ENCODE measurements at places on chromosomes 16 and 17.

GRCh38 chr17:76500747-76501017, 541 bp downstream of the RHBDF2 start:
- no peak for DNase-seq

DNA sequence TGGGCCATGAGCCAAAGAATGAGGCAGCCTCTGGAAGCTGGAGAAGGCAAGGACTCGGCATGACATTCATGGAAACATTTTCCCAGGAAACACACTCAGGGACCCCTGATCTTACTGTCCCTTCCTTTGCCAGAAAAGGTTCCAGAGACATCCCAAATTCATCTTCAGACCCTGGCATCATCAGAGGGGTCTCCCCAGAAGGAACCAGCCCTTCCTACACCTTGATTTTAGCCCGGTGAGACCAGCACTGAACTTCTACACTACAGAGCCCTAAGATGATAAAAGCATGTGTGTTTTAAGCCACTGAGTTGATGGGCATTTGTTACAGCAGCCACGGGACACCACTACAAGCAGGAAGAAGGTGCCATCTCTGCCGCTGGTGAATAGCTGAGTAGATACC, 262.3 kb downstream of the C16orf95 start:
- no peak for DNase-seq

- no peak for DNase-seq
Measured at GRCh38 chr17:78777881-78778280, 4.2 kb downstream of the CYTH1 start.

DNA sequence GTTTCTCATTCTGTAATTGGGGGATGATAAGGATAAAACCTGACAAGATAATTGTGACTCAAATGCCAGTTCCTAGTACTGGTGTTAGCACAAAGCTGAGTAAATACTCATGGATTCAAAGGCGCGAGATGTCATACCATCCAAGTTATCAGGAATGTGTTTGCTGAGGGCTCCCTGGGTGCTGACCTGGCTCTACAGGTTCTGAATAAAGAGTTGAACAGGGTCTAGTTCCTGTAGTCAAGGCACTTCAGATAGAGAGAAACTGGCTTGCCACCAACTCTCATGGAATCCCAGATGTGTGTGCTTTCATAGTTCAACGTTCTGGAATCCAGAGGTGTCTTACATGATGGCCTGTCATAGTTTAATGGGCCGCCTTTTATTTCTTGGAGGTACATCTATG, 141.6 kb downstream of the PRKCA start:
- DNase-seq: no peak

DNA sequence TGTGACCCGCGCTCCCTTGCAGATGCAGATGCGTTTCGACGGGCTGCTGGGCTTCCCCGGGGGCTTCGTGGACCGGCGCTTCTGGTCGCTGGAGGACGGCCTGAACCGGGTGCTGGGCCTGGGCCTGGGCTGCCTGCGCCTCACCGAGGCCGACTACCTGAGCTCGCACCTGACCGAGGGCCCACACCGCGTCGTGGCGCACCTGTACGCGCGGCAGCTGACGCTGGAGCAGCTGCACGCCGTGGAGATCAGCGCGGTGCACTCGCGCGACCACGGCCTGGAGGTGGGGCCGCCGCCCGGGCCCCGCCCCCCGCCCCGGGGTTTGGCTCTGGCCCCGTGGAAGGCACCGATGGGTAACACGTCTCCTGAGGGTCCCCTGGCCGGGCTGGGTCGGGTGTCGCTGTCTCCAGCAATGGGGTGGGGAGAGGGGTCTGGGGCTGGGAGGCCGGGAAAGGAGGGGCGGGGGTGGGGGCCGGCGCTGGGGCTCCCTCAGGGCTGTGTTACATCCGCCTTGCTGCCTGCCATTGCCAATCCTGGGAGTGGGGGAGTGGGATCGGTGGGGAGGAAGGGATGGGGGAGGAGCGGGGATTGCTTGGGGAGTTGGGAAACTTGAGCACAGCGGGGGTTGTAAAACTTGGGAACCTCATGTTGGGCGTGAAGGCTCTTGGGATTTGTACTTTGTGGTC, 737 bp downstream of the NUDT16L1 start:
- DNase-seq: peak; percentile 51

DNA sequence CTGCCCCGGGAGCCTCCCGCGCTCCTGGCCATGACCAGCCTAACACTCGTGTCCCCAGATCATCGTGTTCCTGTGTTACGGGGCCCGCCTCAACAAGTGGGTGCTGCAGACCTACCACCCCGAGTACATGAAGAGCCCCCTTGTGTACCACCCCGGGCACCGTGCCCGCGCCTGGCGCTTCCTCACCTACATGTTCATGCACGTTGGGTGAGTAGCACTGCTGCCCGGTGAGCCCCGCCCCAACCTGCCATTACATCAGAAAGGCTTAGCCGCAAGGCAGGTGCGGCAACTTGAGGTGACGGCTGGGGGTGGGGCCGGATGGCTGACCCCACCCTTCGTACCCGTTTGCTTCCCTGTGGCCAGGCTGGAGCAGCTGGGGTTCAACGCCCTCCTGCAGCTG, 1.4 kb downstream of the RHBDL1 start:
- DNase-seq: no peak
